Stimulated activated CD8-positive, alpha-beta memory T cell treated with anti-CD3 and anti-CD28 coated beads, Interleukin-7, amount 100 ng/mL, for 1 hour (primary cell): ENCODE measurements at places on chromosomes 13 and 19.

- DNase-seq, result no peak
Measured at GRCh38 chr13:99191900-99192399, 8.7 kb upstream of the UBAC2 start.

DNA sequence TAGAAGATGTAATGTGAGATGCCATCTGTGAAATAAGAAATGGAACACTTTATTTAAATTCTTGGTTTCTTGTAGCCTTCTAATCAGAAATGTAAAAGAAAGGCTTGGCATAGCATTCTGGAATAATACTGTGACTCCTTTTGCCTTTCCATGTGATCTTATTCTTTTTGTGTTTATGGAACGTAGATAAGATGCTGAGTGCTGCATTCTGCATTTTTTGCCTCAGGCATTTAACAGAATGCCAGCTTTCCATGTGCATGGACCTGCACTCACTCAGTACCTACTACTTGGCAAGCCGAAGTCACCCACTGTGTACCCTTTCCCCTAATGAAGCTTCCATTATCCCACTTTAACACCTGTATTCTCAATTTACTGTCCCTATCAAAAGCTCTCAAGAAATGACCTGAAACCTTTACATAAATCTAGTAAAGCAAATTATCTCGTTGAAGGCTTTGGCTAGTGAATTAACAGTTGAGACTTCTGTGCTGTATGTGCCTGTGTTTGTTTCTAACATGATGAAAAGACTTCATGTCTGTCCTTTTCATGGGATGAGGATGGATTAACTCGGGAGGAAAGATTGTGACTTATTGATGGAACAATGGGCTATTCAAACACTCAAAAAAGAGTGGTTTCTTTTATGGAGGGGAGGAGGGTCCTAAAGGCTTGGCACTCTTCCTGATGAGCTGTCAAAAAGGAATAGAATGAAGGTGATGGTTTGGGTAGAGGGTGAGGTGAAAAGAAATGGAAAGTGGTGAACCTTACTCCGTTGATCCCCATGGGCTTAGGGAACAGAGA is 44.7 kb upstream of the FRY start:
- DNase-seq, result no peak

GRCh38 chr13:112446347-112446861 is 70.2 kb downstream of the SPACA7 start:
- no peak for DNase-seq

- DNase-seq, result no peak
Measured at GRCh38 chr19:20351244-20351643, 184.2 kb downstream of the ZNF486 start.

DNA sequence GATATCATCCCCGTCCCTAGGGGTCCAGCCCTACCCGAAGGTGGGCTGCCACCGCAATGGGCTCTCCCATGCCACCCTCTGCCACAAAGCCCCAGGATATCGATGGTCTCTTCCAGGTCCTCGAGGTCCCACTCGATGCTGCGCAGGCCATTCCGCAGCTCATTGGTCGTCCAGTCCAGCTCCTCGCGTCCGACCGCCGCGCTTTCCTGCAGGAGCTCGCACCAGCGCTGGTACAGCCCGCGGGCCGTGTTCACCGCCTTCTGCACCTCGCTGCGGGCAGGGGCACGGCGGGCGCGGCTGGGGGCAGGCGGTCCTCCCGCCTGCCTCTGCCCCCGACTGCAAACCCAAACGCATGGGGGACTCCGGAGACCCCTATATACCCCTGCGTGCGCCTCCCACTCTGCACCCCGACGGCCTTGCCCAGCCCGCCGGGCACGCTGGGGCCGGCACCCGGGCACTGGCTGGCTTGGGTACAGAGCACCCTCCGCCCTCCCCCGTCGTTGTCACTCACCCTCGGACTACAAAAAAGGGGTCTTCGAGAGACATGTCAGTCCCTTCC is 468 bp downstream of the STX10 start:
- no peak for DNase-seq

- no peak for DNase-seq
Measured at GRCh38 chr13:48410199-48410598, 2.7 kb downstream of the LPAR6 start.

DNA sequence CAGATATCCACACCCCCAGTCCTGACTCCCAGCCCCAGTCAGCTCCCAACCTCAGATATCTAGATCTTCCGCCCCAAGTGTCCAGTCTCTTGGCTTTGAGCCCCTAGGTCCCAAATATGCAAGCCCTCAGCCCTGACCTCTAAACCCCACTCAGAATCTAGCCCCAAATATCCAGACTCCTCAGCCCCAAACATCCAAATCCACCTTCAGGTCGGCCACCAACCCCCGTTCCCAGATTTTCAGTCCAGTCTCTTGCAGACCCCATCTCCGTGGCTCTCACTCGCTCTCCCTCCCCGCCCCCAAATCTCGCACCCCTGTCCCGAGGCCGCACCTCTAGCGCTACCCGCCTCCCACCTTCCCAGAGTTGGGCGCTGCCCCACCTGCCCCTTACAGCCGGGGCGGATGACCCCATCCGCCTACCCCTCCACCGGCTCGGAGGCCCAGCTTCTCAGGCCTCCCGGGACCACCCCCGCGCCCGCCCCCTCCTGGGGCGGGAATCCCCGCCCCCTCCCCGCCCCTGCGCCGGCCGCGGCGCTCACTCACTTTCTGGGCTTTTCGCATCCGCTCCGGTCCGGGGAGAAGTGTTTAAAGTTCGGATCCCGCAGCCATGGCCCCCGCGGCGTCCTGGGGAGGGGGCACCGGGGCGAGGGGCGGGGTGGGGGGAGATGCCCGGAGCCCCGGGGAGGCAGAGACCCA is 604 bp downstream of the ERFL start:
- no peak for DNase-seq

DNA sequence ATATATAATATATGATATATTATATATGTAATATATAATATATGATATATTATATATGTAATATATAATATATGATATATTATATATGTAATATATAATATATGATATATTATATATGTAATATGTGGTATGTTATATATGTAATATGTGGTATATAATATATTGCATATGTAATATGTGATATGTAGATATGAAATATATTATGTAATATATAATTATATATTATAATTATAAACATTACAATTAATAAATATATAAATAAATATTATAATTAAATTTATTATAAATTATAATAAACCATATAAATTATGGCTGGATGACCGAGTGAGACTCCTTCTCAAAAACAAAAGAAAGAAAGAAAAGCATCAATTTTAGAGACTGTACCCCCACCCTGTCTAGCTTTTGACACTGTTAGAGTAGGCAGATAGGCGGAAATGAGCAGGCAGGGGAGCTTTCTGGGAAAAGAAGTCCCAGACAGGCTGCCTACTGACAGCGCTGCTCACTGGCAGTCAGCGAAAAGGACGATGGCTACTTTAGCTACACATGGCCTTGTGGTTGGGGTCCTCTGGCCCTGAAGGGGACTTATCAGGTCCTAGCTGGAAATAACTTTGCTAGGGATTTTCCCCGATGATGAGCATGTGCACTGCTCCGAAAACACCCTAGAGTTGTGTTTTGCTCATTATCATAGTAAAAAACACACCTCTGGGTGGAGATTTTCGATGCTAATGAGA is 19.7 kb downstream of the C3 start:
- DNase-seq, result no peak
